ENCODE measurements at places on chromosomes 5 and 9. TPM values are rescaled to one million over a fixed set of nuclear protein-coding genes. Genes with fewer than 3 reads are reported as not detected.

SV2C gene
- total RNA-seq: 0.03 TPM

DNA sequence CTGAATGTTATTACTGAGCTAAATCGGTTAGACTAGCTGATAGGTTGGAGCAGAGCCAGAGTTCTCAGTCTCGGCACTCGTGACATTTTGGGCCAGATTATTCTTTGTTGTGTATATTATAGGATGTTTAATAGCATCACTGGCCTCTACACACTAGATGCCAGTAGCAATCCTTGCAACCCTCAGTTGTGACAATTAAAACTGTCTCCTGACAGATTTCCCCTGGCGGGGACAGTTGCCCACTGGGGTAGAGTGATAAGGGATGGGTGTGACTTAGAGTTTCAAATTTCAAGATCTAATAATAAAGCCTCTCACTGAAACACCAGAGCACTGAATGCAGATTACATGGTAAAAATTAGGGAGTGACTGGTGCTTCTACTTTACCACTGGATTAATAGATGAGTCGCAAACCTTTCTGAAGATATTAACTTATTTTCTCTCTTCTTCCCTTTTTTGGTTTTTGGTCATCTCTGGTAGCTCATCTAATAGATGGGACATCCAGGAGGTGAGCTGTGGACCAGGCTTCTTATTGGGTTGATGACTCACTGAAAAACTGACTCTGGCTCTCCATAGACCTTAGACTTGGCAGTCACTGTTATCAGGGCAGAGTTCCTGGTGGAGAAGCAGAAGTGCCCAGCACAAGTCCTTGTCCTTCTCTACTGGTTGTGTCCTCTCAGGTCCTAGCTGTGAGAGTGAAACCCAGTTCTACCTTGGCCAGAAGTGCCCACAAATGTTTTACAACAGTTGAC, 150.3 kb downstream of the UNC13B start:
- no peak for DNase-seq

- DNase-seq: no peak
These were observed 72.1 kb downstream of the COL27A1 start for GRCh38 chr9:114227288-114228015.

FAM114A2 gene
- 37.3 TPM for total RNA-seq

- no peak for DNase-seq
These were observed 91.0 kb downstream of the FEM1C start for GRCh38 chr5:115453391-115454095.

GRCh38 chr5:77328930-77329647, 118.6 kb downstream of the PDE8B start:
- DNase-seq: no peak

- DNase-seq: no peak
These were observed 107.3 kb downstream of the SNCAIP start for GRCh38 chr5:122419142-122419894.
